ENCODE measurements at places on chromosomes 1 and 21. TPM values are rescaled to one million over a fixed set of nuclear protein-coding genes. Genes with fewer than 3 reads are reported as not detected.
A peak's percentile ranks its signal among the peaks of the same experiment; 100 is the strongest.

GATAD2B gene
- 68.8 TPM for total RNA-seq

PSRC1 gene
- 4.5 TPM for total RNA-seq

- DNase-seq, result peak; percentile 88
These were observed 79.0 kb downstream of the RAVER2 start for GRCh38 chr1:64823691-64824476.

DNA sequence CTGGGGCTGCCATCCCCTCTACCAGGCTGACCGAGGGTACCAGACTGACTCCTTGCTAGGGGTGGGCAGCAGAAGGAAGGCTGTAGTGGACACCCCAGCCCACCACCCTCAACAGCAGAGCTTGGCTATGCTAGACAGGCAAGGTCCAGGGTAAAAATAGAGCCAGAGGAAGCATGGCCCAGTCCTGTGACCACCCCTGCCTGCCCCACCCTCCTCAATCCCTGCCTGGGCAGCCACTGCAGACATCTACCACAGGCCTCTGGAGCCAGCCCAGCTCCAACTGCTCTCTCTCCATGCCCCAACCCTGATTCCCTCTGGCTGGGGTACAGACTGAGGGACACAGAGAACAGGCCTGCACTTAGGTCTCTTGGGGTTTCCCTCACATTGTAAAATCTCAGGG, 1.7 kb downstream of the S100A1 start:
- no peak for DNase-seq

DNA sequence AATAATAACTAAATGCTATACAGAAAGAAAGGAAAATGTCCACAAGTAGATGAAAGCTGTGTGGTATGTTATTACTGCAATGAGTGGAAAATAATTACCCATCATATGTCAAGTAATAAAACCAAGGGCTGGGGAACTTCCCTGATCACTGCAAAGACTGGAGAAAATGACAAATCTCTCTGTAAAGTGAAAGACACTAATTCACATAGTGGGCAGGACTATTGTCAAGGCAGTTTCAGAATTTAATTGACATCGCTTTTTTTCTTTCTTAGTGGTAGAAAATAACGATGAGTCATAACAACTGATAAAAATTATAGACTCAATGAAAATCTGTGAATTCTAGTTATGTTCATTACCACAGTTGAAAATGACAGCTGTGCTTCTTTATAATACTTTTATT, 153.7 kb upstream of the ST6GALNAC5 start:
- DNase-seq, result no peak
